Endothelial cell of umbilical vein (primary cell): ENCODE measurements at places on chromosomes 3 and 15. TPM values are rescaled to one million over a fixed set of nuclear protein-coding genes. Genes with fewer than 3 reads are reported as not detected.

The CLRN1 gene
- total RNA-seq, result not detected in 2 replicates

The ALS2CL gene
- total RNA-seq, result 9.7 and 10.1 TPM in 2 replicates

The CRYGS gene
- total RNA-seq, result 3.8 and 5.0 TPM in 2 replicates

GRCh38 chr3:190306513-190307163 is 15.6 kb downstream of the CLDN1 start:
- DNase-seq, result no peak

- peak; percentile 71 for DNase-seq
Measured at GRCh38 chr3:14791343-14791945, 27.3 kb upstream of the FGD5 start.

- no peak for DNase-seq
Measured at GRCh38 chr3:183328823-183329222, 75.8 kb downstream of the B3GNT5 start.
